ENCODE measurements at places on chromosomes 12 and 14.

DNA sequence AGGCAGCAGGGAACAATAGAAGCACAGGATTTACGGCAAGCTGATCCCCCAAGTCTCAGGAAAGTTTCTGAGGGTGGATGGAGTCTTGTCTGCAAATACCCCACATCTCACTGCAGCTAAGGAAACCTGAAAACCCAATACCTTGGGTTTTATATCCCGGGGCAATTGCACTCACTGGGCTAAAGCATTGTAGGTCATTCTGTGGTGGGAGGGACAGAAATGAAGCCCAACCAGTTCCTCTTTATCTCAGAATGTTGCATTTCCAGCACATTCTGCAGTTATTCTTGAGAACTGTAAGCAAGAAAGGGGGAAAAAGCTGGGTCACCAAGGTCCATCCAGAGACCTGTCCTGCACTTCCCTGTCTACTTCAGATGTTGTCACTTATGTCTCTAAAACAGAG is 39.8 kb downstream of the C12orf42 start:
- DNase-seq = no peak

GRCh38 chr12:118816296-118816695 is 165.0 kb upstream of the SRRM4 start:
- no peak for DNase-seq

DNA sequence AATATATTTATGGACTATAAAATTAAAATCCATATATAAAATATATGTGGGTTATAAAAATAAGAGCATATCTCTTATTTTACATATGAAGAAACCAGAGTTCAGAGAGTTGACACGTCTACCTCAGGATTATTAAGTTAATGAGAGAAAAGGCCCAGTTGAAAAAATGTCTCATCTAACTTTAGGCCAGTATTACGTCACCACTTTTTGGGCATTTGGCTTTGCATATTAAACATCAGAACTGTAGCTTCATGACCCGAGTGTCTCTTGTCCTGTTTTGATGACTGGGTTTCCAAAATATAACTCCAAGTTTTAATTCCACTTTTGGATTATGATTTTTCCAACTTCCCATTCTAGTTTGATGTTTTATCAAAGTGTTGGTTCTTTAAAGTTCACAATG is 1026.1 kb downstream of the SLC6A15 start:
- DNase-seq = no peak

- DNase-seq = no peak
Measured at GRCh38 chr14:92747701-92748258, 647 bp downstream of the LGMN start.

- DNase-seq = no peak
Measured at GRCh38 chr12:41943671-41944070, 201.0 kb downstream of the GXYLT1 start.

- no peak for DNase-seq
Measured at GRCh38 chr12:46547421-46548354, 175.1 kb upstream of the SLC38A2 start.

GRCh38 chr12:115088328-115088994 is 404.5 kb upstream of the TBX3 start:
- no peak for DNase-seq

DNA sequence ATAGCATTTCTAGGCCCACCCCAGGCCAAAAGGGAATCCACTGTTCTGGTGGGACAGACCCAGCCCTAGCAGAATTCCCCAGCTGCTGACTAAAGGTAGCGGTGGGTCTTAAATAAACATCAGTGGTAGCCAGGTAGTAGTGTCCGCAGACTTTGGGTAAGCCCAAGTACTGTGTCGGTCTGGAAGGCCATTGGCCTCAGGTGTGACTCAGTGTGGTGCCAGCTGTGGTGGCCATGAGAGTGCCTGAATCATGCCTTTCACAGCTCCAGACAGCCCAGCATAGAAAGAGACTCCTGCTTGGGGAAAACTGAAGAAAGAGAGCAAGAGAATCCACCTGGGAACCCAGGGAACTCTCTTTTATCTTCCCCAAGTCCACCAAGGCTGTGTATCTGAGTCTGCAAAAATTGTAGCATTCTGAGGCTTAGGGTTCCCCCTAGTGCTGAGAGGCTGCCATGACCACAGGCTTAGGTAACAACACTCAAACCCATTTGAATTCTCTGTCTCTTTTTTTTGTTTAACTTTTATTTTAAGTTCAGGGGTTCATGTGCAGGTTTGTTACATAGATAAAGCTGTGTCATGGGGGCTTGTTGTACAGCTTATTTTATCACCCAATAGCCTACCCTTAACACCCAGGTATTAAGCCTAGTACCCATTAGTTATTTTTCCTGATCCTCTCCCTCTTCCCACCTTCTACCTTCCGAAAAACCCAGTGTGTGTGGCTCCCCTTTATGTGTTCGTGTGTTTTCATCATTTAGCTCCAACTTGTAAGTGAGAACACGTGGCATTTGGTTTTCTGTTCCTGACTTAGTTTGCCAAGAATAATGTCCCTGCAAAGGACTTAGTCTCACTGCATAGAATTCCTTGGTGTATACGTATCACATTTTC is 16.7 kb upstream of the CD163L1 start:
- peak; percentile 5 for DNase-seq

GRCh38 chr14:104394409-104394851 is 185.1 kb upstream of the C14orf180 start:
- DNase-seq = no peak

- no peak for DNase-seq
Measured at GRCh38 chr12:29207120-29207519, 58.0 kb downstream of the FAR2 start.

- no peak for DNase-seq
Measured at GRCh38 chr14:67602076-67602475, 2.0 kb upstream of the PIGH start.

GRCh38 chr12:52041035-52041434 is 10.2 kb upstream of the NR4A1 start:
- no peak for DNase-seq

DNA sequence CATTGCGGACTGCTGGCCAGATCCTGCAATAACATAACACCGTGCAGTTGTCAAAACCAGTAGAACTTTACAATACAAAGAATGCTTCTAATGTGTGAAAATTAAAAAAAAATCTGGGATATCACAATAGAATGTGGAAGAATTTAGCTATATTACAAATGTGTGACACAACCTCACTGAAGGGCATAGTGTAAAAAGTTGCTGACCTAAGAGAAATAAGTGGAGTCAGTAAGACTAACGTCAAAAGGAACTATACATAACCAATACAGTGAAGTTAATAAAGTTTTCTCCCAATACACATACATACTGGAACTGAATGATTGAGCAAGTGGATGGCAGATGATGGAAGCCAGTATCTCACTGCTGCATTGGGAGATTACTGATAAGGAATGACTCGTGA is 12.4 kb downstream of the OR6C74 start:
- no peak for DNase-seq

DNA sequence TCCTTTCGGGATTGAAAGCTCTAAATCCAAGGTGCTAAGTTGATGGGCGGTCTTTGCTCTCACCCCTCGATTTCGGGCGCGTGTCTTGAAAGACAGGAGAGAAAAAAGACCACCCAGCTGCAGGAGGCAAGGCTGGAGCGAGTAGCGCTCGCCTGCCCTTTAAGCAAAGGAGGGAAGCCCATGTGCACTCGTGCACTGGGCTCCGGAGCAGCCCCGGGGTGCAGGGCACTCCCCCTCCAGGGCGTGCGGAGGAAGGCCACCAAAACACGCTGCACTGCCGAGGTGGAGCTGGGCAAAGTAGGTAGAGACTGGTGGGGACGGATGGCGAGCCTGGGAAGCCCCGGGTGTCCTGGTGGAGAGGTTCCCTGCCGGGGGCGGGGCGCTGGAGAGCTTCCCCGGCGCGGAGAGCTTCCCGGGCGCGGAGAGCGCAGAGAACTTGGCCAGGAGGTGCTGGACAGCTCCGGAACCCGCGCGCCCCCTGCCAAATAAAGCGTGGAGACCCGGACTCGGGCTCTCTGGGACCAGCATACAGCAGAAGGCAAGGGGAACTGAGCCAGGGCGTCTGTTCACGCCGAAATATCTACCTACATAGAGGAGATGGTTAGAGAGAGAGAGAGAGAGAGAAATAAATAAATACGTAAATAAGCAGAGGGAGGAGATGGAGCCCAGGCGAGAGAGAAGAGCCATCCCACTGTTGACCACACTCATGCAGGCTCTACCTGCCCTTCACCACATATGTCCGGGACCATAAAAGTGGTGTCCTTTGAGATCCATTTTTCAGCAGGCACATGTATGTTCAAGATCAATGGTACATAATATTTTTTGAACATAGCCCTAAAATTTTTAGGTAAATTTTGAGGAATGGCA is 662 bp upstream of the NELL2 start:
- DNase-seq = peak; percentile 40

DNA sequence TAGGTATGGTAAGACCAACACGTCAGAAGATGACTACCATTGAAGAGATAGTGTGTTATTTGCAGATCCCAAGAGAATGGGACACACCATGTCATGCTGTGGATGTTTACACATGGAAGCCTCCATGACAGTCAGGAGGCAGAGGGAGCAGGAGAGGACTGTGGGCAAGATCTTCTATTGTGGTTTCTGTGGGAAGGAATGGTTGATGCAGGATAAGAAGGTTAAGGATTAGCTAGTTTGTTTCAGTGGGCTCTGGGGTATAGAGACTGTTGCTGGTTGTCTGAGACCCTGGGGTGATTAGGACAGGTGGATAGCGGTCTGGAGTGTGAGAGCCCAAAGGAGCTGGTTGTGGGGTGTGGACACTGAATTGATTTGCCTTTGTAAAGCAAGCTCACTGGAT is 23.3 kb downstream of the TAS2R7 start:
- no peak for DNase-seq

DNA sequence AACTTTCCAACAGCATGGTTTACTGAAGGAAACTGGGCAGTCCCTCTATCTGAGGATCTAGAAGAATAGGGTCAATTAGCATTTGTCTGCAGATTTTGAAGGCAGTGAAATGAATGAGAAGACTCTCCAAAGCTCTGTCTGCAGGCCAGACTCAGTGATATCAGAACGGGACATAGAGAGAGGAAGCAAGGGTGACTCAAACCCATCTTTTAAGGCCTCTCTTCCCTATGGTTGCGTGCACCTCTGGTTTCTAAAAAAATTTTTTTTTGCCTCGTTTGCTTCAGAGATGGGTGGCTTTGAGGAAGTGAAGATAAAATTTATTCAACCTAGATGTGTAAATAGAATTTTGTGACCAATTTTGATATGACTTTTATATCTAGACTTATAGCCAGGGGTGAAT is 71.9 kb upstream of the HOXC13 start:
- DNase-seq = no peak

DNA sequence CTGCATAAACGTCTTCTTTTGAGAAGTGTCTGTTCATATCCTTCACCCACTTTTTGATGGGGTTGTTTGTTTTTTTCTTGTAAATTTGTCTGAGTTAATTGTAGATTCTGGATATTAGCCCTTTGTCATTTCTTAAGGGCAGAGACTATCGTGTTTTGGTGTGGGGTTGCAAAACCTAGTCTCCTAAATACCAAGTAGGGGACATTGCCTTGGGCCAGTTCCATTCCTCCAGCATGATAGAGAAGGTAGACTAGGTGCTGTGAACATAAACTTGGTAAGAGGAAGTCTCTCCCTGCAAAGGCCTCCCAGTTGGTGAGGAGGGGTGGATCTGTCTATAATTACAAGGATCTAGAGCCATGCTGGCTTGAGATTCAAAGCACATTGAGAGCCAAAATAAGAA is 390.7 kb downstream of the VRK1 start:
- DNase-seq = no peak

GRCh38 chr14:52380294-52380693 is 66.2 kb downstream of the PTGER2 start:
- no peak for DNase-seq

Measured in effector CD8-positive, alpha-beta T cell (primary cell).